ENCODE measurements at places on chromosomes 1 and 21.
A peak's percentile ranks its signal among the peaks of the same experiment; 100 is the strongest.

DNA sequence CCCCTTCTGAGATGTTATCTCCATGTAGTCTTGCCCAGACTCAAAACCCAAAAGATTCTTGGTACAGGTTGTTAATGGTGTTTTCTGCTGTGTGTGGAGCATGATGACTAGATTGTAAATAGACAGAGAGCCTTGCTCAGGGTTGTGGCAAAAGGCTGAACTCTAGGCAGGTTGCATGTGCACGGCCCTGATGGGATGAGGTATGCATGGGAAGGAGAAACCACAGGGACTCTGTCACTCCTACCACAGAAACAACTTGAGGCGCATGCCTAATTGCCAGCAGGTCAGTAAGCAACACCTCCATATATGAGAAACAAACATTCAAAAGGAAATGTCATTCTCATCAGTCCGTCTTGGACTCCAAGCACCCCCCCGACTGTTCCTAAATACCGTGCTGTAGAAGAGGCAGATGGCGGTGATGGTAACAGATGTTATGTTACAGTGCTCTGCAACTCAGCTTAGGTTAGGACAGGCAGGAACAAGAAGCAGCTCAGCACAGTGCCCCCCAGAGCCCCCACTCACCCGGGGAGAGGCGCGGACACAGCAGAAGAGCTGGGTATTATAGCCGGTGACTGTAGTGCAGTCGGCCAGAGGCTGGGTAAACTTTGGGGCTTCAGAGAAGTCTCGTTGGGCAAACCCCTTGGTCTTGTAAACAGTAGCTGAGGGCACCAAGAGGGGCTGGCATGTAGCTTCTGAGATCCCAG lies 10.9 kb downstream of the MYBPHL start:
- no peak for DNase-seq

- DNase-seq = no peak
Measured at GRCh38 chr1:204709021-204709420, 23.5 kb upstream of the LRRN2 start.

DNA sequence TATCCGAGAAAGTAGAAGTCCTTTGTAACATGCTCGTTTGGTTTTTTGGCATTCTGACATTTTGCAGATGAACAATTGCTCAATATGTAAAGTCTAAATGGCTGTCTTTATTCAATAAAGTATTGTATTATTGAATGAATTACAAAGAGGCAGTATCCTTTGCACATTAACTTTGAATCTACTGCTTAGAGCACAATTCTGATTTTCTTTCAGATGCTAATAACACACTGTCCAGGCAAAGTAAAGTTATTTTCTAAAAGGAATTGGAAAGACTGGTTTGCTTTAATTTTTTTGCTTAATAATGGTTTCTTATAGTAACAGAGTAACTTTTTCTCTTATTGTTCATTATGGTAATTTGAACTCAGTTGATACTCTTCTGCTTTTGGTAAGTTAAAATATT lies 494.8 kb downstream of the RWDD3 start:
- no peak for DNase-seq

GRCh38 chr1:160340866-160341265 lies 2.2 kb downstream of the COPA start:
- DNase-seq = no peak

DNA sequence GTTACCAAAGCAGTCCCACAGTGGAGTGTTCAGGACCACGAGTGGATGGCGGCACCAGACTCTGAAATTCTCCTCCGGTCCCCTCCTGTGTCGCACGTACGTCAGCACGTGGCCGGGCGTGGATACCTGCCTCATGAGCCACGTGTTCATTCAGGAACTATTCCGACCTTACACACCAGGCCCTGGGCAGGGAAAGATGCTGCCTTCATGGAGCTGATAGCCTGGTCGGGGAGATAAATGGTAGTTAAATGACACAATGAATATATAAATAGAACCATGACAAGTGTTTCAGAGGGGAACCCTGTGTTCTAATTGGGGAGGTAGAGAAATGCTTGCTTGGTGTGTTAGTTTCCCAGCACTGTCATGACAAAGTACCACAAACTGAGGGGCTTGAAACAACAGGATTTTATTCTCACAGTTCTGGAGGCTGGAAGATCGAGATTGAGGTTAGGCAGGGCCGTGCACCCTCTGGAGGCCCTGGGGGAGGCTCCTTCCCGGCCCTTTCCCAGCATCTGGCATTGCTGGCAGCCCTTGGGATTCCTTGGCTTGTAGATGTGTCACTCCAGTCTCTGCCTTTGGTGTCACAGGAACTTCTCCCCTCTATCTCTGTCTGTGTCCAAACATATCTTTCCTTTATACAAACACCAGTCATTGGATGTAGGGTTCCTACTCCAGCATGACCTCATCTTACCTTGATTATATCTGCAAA lies 28.9 kb upstream of the GPR137B start:
- no peak for DNase-seq

- no peak for DNase-seq
Measured at GRCh38 chr1:917466-918091, 6.1 kb upstream of the SAMD11 start.

- no peak for DNase-seq
Measured at GRCh38 chr1:111793923-111794322, 38.2 kb downstream of the DDX20 start.

- no peak for DNase-seq
Measured at GRCh38 chr1:9478021-9478420, 61.2 kb upstream of the SLC25A33 start.

DNA sequence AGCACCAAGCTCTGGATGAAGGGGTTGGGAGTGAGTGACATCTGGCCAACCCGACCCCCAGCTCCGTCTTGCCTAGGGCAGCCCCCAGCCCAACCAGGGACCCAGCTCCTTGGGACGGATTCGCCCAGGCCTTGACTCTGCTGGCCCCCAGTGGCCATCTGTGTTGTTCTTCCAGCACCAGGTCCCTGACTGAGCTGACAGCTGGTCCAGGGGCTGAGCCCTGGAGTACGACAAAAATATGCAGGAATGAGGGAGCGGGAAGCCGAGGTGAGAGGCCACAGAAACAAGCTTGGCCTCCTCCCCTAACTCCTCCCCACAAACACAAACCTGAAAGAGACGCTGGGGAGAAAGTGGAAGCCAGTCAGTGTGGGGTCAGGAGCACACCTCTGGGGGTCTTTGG lies 55.0 kb upstream of the PAX7 start:
- no peak for DNase-seq

DNA sequence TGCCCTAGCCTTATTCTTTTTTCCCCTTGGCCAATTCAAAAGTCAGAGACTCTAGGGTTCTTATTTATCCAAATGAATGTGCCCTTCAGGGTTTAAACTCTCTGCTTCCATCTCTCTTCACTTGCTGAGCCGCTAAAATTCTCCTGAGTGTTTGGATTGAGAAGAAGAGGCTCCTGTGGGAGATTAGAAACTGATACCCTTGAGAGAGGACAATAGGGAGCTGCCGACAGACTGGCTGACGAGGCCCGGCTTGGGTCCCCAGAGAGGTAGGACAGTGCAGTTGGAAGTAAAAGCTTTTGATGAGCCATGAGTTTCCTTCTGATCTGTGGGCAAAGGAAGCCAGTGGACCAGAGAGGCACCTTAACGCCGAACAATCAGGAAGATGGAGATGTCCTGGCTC lies 41.3 kb upstream of the UBE2U start:
- no peak for DNase-seq

DNA sequence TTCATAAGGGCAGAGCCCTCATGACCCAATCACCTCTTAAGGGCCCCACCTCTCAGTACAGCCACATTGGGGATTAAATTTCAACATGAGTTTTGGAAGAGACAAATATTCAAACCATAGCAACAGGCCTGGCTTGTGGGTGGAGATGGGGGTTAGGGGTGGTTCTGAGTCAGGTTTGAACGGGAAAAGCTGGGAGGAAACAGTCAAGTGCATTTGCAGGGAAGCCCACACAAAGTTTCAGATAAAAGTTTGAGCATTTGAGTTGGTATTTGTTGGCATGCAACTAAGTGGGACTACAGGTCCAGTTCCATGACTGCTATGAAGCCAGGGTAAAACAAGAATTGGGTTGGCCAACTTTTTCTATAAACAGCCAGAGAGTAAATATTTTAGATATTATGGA lies 21.0 kb upstream of the PADI2 start:
- no peak for DNase-seq

DNA sequence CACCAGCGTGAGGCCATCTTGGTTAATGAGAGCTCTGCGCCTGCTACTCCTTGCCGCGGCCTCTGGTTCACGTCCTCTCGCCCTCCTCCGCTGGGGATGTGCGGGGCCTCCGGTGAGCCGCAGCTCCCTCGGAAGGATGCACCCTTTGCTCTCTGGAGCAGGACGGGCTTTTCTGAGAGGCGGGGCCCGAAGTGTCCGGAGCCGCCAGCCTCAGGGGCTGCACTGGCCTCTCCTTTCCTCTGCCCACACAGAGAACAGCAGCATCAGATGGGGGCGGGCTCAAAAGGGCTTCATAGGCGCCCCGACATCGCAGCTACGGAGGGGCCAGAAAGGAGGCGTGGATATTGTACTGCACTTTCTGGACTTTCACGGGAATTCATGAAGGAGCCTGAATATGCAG lies 284.7 kb downstream of the CAMTA1 start:
- DNase-seq = no peak

DNA sequence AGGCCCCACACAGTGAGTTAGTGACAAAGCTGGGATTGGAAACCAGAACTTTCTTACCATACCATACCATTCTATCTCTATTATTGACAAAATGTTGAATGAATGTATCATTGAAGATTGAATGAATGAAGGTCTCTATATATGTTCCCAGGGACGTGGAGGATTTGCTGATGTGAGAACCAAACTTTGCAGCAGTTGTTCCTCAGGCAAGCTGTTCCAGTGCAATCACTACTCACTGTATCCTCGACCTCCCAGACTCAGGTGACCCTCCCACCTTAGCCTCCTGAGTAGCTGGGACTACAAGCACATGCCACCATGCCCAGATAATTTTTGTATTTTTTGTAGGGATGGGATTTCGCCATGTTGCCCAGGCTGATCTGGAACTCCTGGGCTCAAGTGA lies 11.6 kb upstream of the LIN28A start:
- DNase-seq = no peak

DNA sequence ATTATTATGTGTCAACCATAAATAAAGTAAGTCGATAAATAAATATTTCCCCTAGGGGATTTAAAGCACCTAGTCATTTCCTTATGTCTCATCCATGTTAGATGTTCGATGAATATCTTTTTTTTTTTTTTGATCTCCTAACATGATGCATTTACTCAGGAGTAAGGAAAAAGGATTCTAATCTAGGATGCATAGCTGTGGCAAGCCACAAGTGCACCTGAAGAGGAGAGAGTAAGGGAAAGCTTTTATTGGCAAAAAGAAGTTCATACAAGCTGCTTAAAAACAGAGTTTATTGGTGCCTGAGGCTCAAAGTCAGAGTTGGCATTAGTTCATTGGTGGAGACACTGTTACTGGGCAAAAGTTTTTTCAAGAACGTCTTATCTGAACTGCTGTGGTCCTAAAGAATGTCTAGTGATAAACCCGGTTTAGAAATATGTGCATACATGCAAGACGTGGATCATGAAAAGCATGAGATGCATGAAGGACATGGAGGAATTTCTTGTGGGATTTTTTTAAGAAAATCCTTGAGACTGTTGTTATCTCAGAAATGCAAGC lies 51.7 kb downstream of the SWT1 start:
- no peak for DNase-seq

DNA sequence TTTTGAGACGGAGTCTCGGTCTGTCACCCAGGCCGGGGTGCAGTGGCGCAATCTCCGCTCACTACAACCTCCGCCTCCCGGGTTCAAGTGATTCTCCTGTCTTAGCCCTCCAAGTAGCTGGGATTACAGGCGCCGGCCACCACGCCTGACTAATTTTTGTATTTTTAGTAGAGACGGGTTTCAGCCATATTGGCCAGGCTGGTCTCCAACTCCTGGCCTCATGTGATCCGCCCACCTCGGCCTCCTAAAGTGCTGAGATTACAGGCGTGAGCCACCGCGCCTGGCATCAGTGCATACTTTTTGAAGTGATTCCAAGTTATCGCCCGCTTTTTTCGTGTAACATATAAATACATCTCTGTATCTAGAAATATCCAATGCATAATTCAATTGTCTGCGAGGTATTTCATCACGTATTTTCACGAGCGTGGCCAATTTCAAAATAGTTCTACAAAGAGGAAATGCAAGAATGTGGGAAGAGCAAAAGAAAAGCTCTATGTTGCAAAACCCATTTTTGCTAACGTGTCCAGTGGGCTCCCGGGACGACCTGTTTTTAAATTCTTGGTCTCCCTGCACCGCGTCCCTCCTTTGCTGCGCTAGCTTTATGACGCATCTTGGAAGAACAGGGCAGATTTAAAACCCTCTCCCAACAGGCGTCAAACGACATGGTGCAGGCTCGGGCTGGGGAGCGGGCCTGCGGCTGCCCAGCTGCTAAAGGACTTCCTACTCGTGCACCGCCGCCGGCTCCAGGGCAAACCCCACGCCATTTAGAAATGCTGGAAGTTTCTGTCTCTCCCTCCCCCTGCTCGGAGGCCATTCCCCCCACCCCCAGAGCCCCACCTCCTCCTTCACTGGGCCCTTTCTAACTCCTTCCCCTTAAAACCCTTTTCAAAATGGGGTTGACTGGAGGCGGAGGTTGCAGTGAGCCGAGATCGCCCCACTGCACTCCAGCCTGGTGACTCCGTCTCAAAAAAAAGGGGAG lies 923 bp upstream of the IFNGR2 start:
- peak; percentile 74 for DNase-seq

- DNase-seq = no peak
Measured at GRCh38 chr1:93434088-93434487, 13.8 kb upstream of the FNBP1L start.

DNA sequence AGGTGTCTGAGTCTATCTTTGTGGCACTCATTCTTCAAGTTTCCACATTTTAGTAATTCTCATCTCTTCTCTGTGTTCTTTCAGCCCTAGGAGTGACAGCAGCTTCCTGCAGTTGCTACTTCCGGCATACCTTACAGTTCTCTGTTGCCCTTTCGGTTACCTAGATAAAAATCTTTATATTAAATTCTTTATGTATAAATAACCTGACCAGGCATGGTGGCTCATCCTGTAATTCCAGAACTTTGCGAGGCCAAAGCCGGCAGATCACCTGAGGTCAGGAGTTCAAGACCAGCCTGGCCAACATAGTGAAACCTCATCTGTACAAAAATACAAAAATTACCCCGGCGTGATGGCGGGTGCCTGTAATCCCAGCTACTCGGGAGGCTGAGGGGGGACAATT lies 62.9 kb downstream of the CDKN2C start:
- DNase-seq = no peak

DNA sequence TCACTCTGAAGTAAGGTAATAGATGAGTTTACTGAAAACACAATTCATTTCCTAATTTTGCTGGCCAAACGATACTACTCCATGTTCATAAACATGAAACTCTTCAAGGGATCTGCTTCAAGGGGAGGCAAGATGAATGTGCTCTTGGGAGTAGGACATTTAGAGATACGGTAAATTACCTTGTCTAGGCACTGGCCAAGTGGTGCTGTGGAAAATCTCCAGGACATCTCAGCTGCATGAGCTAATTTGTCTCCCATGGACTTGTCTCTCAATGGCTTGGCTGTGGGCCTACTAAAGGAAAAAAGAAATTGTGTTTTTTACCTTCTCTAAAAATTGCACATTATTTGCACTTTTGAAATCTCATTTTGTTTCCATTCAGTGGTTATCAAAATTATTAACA lies 780.6 kb downstream of the LTN1 start:
- no peak for DNase-seq

- DNase-seq = no peak
Measured at GRCh38 chr1:183879494-183879893, 74.6 kb downstream of the RGL1 start.

- no peak for DNase-seq
Measured at GRCh38 chr1:116408803-116409720, 36.0 kb downstream of the ATP1A1 start.

GRCh38 chr1:1402072-1402900 lies 3.2 kb upstream of the CCNL2 start:
- no peak for DNase-seq

- DNase-seq = no peak
Measured at GRCh38 chr1:25050165-25050564, 120.1 kb upstream of the RUNX3 start.
